Spleen (tissue), 13 donors: ENCODE measurements at places on chromosomes 2 and 18. TPM values are rescaled to one million over a fixed set of nuclear protein-coding genes. Genes with fewer than 3 reads are reported as not detected.

DNA sequence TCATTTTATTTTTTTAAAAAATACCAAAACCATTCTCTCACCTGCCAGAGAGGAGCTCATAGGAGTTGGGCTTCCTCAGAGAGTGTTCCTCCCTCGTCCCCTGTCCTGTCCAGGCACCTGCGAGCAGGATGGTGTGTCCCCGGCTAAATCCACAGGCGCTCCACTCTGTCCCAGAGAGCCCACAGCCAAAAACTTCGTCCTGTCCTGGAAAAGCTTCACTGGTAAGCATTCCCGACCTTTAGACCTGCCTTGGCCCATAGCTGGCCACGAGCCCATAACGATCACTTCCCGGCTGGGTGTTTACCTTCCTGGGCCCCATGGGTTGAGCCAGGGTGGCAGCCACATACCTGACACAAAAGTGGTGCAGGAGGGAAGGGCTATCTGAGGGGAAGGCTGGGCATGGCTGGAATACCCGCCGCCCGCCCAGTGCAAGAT lies at the start of gene NGEF:
Gene NGEF (minus strand): TSS at position 230 of the 435 bp plus-strand sequence. CDS start 38,366 bp downstream, outside the sequence.
- H3K4me1 ChIP-seq = peaks cover 13% of the 10 kb centered on the region
- no peaks in the 10 kb centered on the region for H3K36me3 ChIP-seq
- H3K27ac ChIP-seq = no peak within 1 kb of the TSS
- DNase-seq = peak; percentile 58

GRCh38 chr2:200509235-200509611 lies 645 bp downstream of the KCTD18 start:
- H3K27me3 ChIP-seq = no peaks in the 10 kb centered on the region
- H3K27ac ChIP-seq = peak overlapping the region; percentile 91
- no peaks in the 10 kb centered on the region for H3K4me1 ChIP-seq

DNA sequence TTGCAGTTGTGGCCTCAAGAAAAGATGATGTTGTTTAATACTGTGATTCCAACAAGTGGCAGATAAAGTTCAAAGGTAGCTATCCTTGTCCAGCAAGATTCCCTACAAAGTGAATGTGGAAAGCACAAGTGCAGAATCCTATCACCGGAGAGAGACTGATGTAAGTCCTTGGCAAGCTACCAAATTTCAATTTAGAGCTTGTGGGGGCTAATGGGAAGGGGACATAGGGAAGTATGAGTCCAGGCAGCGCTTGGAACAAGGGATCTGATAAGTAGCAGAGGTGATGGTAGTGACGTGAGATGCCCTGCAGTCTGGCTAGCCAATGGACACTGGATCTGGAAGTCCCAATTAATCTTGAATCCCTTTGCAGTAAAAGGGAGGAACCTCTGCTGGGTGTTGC lies 165.2 kb upstream of the DTNA start:
- H3K27me3 ChIP-seq = no peaks in the 10 kb centered on the region
- no peak overlapping the region for H3K4me3 ChIP-seq
- no peak for DNase-seq
- no peaks in the 10 kb centered on the region for H3K4me1 ChIP-seq
- H3K36me3 ChIP-seq = no peaks in the 10 kb centered on the region

GRCh38 chr18:76370686-76371085 lies 124.4 kb downstream of the ZNF516 start:
- H3K36me3 ChIP-seq = peaks cover 57% of the 10 kb centered on the region
- no peak overlapping the region for H3K4me3 ChIP-seq
- no peaks in the 10 kb centered on the region for H3K27me3 ChIP-seq
- DNase-seq = no peak
- no peak overlapping the region for H3K27ac ChIP-seq

DNA sequence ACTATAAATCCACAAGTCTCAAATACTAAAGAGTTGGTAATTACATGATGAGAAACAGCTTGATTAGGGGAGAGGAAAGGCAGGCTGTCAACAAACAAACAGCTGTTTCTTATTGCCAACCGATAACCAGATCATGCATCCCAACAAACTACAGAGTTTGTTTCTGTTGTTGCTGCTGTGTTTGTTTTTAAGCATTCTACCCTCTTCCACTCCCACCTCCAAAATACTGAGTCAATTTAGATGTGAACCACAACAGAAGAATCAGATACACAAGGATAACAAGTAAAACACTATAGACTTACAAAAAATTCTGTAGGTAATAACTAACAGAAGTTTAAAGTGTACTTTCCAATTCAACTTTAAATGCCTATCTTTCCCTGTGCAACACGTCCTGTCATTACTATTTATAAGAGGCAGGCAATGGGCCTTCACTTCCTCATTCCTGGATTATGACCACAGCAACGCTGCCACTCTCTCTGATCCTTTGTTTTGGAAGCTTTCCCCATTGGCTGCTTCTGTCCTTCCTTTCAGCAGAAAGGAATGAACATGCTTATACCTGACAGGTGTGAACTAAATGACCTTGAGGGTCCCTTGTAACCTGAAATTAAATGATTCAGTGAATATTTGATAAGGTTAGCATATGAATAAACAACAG lies 152.0 kb downstream of the SRBD1 start:
- no peak overlapping the region for H3K4me3 ChIP-seq
- H3K27me3 ChIP-seq = no peaks in the 10 kb centered on the region
- no peak for DNase-seq
- H3K27ac ChIP-seq = no peak overlapping the region
- H3K4me1 ChIP-seq = no peaks in the 10 kb centered on the region

- H3K27me3 ChIP-seq = no peaks in the 10 kb centered on the region
- no peak overlapping the region for H3K4me3 ChIP-seq
- no peak overlapping the region for H3K27ac ChIP-seq
- DNase-seq = no peak
- H3K36me3 ChIP-seq = no peaks in the 10 kb centered on the region
These were observed 134.4 kb downstream of the CCDC85A start for GRCh38 chr2:56318147-56318546.

- no peaks in the 10 kb centered on the region for H3K36me3 ChIP-seq
- H3K4me1 ChIP-seq = peaks cover 19% of the 10 kb centered on the region
- no peak overlapping the region for H3K4me3 ChIP-seq
- H3K27ac ChIP-seq = no peak overlapping the region
- DNase-seq = peak; percentile 54
These were observed 230.8 kb downstream of the SEPTIN10 start for GRCh38 chr2:109382951-109383350.

- no peaks in the 10 kb centered on the region for H3K27me3 ChIP-seq
- DNase-seq = no peak
- no peaks in the 10 kb centered on the region for H3K36me3 ChIP-seq
- no peak overlapping the region for H3K27ac ChIP-seq
- H3K4me3 ChIP-seq = no peak overlapping the region
- no peaks in the 10 kb centered on the region for H3K4me1 ChIP-seq
These were observed 785.9 kb downstream of the EPHA4 start for GRCh38 chr2:220786216-220786615.

DNA sequence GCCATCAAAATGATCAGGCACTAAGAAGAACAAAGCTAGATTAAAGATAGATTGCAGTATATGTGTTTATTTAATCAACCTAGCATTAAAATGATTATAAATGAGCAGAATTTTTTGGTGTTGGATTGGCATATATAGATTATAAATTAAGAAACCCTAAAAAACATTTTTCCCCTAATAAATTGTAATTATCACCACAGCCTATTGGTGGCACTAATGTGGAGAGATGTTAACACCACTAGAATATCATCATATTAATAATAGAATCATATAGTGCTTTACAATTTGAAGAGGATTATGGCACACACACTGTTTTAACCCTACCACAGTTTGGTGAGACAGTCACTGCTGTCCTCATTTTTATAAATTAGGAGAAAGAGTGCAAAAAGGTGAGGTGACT lies 112.4 kb upstream of the RND3 start:
- H3K27me3 ChIP-seq = no peaks in the 10 kb centered on the region
- no peak overlapping the region for H3K4me3 ChIP-seq
- H3K36me3 ChIP-seq = no peaks in the 10 kb centered on the region
- H3K4me1 ChIP-seq = no peaks in the 10 kb centered on the region
- DNase-seq = no peak
- H3K27ac ChIP-seq = no peak overlapping the region

DNA sequence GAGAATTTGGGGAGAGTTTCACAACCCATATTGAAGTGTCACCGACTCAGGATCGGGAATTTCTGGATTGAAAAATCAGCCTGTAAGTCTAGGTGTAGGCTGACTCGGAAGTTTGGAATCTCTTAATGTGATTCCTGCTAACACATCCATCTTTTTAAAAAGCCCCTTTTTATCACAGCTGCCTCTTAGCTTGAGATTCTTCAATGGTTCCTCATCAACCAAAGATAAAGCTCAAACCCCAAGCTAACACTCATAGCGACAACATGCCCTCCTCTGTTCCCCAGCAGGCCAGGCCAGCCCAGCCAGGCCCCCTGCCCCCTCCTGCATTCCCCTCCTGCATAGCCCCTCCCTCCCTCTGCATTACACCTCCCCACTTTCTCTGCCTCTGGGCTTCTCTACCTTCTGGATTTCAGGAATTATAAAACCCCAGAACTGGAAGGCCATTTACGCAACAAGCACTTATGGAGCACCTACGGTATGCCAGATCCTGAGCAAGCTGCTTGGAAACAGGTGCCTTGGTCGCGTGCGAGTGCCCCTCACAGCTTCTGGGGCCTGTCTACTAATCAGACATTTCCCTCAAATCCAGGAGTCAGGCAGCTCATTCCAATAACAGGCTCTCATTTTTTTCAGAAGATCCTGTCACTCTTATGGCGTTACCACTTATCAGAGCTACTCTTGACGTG lies 63.4 kb downstream of the EMX1 start:
- no peaks in the 10 kb centered on the region for H3K27me3 ChIP-seq
- H3K27ac ChIP-seq = no peak overlapping the region
- H3K4me1 ChIP-seq = peaks cover 11% of the 10 kb centered on the region
- peak; percentile 47 for DNase-seq
- no peaks in the 10 kb centered on the region for H3K36me3 ChIP-seq

GRCh38 chr18:59276047-59276446 lies 2.8 kb upstream of the RAX start:
- peaks cover 36% of the 10 kb centered on the region for H3K27me3 ChIP-seq
- no peak overlapping the region for H3K27ac ChIP-seq
- no peak for DNase-seq

- H3K27ac ChIP-seq = no peak overlapping the region
- H3K27me3 ChIP-seq = no peaks in the 10 kb centered on the region
- H3K36me3 ChIP-seq = no peaks in the 10 kb centered on the region
- peaks cover 23% of the 10 kb centered on the region for H3K4me1 ChIP-seq
- no peak for DNase-seq
These were observed 4.2 kb upstream of the ODC1 start for GRCh38 chr2:10452312-10452711.

DNA sequence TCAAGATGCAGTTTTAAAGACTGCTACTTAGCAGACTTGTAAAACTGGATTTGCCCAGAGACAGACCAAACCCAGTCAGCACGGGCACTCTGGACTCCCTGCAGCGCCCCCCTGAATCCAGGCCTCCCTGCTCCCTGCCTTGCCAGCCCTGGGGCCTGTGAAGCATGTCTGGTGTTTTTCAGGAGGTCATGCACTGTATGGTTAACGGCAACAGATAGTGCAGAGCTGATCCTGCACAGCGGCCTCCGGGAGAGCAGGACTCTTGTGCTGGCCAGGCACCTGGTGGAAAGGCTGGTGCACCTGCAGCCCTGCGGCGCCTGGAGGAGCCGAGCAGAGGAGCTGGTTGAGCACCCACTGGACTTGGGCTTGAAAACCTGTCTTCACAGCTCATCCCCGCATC lies 30.4 kb downstream of the HDAC4 start:
- H3K27ac ChIP-seq = peak overlapping the region; percentile 82
- peaks cover 32% of the 10 kb centered on the region for H3K4me1 ChIP-seq
- no peaks in the 10 kb centered on the region for H3K27me3 ChIP-seq
- peak; percentile 81 for DNase-seq

- H3K4me1 ChIP-seq = peaks cover 22% of the 10 kb centered on the region
- H3K4me3 ChIP-seq = peak overlapping the region; percentile 50
- H3K27ac ChIP-seq = peak overlapping the region; percentile 77
- peak; percentile 78 for DNase-seq
- no peaks in the 10 kb centered on the region for H3K27me3 ChIP-seq
These were observed 45.0 kb downstream of the MBP start for GRCh38 chr18:77087393-77088141.

DNA sequence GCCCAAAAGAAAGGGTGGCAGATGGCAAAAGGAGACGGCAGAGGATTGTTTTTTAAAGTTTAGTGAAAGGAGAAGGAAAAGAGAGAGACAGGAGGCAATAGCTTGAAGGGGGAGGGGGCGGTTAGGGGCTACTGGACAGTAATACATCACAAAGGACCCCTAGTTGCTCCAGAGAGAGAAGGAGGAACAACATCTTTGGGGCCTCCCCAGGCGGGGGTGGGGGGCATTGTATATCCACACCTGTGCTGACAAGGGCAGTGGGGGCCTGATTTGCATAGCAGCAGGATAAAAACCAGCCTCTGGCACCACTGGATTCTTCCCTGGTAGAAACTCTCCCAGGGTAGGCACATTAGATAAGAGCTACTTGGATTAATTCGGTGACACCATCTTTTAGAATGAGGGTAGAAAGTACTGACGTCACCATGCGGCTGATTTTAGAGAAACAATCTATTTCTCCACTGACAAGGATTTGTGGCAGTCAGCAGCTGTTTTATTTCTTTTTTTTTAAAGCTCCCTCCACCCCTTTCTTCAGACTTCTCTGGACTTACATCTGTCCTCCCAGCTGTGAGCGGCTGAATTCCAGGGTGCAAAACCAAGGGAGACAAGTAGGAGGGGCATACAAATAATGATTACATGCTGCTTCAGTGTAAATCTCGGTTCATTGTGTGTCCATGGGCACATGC lies 199.8 kb upstream of the NRP2 start:
- H3K4me1 ChIP-seq = no peaks in the 10 kb centered on the region
- H3K4me3 ChIP-seq = no peak overlapping the region
- no peak for DNase-seq

GRCh38 chr2:234116010-234116409 lies 65.5 kb downstream of the SPP2 start:
- H3K4me1 ChIP-seq = no peaks in the 10 kb centered on the region
- no peak overlapping the region for H3K4me3 ChIP-seq
- DNase-seq = no peak
- no peak overlapping the region for H3K27ac ChIP-seq
- no peaks in the 10 kb centered on the region for H3K36me3 ChIP-seq

DNA sequence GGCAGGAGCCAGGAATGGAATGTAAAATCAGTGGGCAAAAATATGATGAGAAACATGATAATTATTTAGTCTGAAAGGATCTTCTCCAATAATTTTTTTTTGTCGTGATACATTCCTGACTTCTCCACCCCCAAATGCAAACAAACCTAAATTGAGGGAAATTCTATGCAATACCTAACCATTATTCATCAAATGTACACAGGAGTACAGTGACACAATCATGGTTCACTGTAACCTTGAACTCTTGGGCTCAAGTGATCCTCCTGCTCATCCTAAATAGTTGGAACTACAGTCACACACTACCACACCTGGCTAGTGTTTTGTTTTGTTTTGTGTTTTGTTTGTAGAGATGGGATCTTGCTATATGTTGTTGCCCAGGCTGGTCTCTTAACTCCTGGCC lies 46.5 kb downstream of the RAB10 start:
- H3K4me3 ChIP-seq = no peak overlapping the region
- no peak for DNase-seq
- H3K36me3 ChIP-seq = peaks cover 9% of the 10 kb centered on the region
- peaks cover 55% of the 10 kb centered on the region for H3K4me1 ChIP-seq
- H3K27me3 ChIP-seq = no peaks in the 10 kb centered on the region

Gene EFR3B
- 8.1 TPM for total RNA-seq

Gene SDC1
- 21.8 TPM for total RNA-seq

Gene METTL8
- 26.2 TPM for total RNA-seq

Gene SP9
- total RNA-seq = not detected

Gene SPC25
- 0.25 TPM for total RNA-seq
